ENCODE measurements at places on chromosomes 5 and 9. TPM values are rescaled to one million over a fixed set of nuclear protein-coding genes. Genes with fewer than 3 reads are reported as not detected.

DNA sequence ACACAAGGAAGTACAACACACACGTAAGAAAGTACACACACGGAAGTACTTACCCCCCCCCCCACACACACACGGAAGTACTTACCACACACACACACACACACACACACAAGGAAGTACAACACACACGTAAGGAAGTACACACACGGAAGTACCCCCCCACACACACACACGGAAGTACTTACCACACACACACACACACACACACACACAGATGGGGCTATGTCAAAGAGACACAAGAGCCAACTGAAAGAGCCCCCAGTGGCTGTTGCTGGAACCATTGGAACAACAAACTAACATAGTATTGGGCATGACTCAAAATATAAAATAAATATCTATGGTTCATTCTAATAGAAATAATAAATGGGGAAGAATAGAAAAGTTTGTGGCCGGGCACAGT lies 4.9 kb upstream of the MAPK9 start:
- H3K4me1 ChIP-seq: peaks cover 16% of the 10 kb centered on the region
- no peaks in the 10 kb centered on the region for H3K27me3 ChIP-seq
- no peak overlapping the region for H3K27ac ChIP-seq
- no peak for DNase-seq
- no peak overlapping the region for H3K4me3 ChIP-seq
- H3K36me3 ChIP-seq: peaks cover 4% of the 10 kb centered on the region

DNA sequence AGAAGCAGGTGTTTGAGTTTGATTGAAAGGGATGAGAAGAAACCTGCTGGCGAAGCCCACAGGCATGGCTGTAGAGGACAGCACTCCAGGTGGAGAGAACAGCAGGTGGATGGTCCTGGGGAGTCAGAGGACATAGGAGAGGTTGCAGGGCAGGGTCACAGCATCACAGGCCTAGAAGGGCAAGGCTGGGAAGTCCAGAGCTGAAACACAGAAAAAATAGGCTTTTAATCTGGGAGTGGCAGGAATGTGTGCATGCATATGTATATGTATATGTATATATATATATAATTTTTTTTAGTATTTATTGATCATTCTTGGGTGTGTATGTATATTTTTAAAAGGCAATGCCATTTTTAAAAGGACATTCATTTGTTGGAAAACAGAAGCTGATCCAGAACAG lies 118.4 kb downstream of the ADAMTS16 start:
- H3K27me3 ChIP-seq: no peaks in the 10 kb centered on the region
- no peak overlapping the region for H3K4me3 ChIP-seq
- H3K27ac ChIP-seq: no peak overlapping the region

GRCh38 chr9:123571240-123571639 lies 215.2 kb downstream of the CRB2 start:
- no peak for DNase-seq
- no peaks in the 10 kb centered on the region for H3K36me3 ChIP-seq
- no peak overlapping the region for H3K4me3 ChIP-seq

The ORM2 gene
- not detected for total RNA-seq

The MYMK gene
- not detected for total RNA-seq

The CHSY3 gene
- not detected for total RNA-seq

The VCAN gene
- total RNA-seq: not detected
